Dermis blood vessel endothelial cell (primary cell): ENCODE measurements at places on chromosomes 5 and 9.

- no peak for DNase-seq
These were observed 85.5 kb downstream of the ADGRV1 start for GRCh38 chr5:90644132-90644531.

GRCh38 chr5:75441560-75441959, 69.9 kb downstream of the CERT1 start:
- DNase-seq: no peak

DNA sequence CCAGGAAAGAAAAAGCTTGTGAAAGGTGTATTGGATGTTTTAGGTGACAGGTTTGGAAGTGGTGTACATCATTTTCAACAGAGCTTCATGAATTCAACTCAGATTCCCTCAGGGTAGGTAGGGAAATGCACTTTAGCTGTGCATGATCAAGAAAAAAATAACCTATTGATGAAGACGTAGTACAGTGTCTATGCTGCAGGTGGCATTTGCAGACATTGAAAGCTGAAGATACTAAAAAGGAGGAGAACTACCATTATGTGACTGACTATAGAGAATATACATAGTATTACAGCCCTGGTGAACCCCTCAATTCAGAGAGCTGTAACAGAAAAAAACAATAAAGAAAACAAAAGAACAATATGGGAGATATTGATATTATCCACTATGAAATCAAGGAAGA, 2344.7 kb upstream of the ACO1 start:
- DNase-seq: no peak

GRCh38 chr5:173953528-173954090, 35.4 kb upstream of the C5orf47 start:
- no peak for DNase-seq

GRCh38 chr9:97628668-97629067, 4.5 kb downstream of the TSTD2 start:
- DNase-seq: no peak

- DNase-seq: no peak
These were observed 3.9 kb upstream of the GHR start for GRCh38 chr5:42419294-42419693.

- DNase-seq: no peak
These were observed 212.8 kb downstream of the MLLT3 start for GRCh38 chr9:20409321-20410092.

DNA sequence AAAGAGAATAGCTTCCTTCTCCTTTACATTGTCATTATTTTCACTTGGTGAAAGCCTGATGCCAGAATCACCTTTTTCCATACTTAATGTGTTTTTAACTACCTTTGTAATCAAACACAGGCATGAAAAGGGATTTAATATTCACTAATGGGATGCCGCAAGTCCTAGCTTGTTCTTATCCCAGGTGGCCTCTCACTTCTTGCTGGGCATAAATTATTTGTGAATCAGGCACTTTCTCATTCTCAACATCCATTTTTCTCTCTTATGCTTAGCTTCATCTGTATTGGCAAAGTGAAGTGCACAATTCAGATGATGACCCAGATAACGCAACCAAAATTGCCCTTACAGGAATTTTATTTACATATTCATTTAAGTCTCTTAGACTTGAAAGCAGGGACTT, 10.9 kb downstream of the ACTL7B start:
- DNase-seq: no peak

DNA sequence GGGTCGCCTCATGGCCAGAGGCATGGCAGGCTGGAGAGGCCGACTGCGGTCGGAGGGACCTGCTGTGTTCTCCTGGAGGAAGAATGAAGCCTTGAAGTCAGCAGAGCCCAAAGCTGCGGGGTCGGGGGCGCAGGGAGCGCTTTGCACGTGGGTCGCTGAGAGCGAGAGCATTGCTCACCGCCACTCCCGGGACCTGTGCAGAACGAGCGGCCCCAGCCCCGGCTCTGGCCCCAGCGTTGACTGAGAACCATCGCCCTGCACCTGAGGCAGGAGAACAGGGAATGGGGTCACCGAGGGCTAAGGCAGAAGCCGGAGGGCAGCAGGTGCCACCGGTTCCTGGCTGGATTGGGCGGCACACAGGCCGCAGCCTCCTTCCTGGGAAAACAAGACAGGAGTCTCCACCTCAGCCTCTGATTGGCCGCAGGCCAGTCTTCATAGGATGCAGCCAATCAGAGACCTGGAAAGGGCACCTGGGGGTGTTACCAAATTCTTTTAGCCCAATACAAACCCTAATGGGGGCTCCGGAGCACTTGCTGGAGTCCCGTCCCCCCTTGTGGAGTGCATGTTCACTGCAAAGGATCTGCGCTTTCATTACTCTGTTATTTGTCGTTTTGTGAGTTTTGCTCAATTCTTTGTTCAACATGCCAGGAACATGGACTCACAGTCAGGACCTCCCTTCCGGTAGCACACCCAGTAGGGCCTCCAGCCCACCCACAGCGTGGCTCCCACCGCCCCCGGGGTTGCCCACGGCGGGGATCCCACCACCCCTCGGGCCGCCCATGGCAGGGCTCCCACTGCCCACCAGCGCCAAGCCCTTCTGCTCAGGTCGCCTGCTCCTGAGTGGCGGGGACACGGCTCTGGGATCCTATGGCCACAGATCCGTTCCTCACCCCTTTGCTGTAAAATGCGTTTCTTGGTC, 24.7 kb upstream of the SLC6A19 start:
- DNase-seq: peak; percentile 20

DNA sequence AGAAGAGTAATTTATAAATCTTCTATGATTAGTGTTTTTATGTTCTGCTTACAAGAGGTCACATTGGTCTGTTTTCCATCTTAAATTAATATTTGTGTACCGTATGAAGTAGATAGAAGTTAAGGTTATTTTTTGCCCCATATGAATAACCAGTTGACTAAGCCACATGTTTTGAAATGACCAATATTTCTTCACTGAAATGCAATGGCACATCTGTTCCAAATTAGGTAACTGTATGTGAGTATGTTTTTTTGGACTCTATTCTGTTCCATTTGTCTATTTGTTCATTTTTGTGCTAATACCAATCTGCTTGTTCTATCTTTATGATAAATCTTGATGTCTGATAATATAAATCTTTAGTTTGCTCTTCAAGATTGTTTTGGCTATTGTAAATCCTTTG, 17.7 kb downstream of the JAK2 start:
- DNase-seq: no peak

DNA sequence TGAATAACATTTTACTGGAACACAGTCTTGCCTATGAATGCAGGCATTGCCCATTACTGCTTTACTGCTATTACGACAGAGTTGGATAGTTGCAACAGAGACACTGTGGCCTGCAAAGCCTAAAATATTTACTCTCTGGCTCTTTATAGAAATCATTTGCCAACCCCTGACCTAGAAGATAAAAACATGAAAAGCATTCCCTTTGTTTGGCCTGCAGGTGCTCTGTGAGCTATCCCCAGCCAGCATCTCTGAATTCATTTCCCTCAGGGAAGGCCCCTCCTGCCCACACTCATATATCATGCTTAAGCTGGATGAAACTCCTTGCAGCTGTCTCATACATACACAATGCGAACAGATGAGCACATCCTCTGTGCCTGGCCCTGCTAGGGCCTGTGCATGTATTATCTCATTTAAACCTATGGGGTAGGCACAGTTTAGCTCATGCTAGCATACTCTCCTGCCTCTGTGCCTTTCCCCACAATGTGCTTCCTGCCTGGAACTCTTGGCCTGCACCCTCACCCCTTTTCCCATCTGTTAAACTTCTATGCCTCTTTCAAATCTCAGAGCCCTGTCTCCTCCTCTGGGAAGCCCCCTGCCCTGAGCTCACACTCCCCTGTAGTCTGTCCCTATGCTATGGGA, 193.1 kb downstream of the PAX5 start:
- no peak for DNase-seq

DNA sequence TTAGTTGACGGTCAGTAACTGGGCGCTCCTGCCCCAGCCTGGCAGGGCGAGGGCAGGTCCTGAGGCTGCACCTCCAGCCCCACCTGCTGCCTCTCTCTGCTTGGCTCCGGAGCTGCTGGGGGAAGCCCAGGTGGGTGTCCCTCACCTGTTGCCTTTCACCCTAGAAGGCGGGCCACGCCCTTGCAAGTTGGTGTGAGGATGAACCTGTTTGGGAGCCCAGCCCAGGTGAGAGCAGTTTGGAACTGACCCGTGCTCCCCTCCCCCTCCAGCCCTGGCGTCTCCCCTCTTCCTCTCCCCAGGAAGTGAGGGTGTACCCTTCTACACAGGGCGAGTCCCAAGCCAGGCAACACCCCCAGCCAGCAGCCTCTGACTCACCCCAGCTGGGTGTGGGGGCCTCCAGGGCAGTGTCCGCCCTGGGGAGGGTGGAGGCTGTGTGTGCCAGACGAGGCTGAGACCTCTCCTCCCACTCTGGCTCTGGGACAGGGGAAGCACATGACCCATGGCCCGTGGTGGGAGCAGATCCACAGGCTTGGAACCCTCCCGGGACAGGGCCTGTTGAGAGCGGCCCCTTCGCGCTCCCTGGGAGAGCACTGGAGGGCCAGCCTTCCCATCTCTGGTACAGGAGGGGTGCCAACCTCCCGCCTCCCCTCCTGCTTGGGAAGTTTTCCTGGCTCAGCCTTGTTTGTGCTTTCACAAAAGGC, 10.4 kb downstream of the LRRC8A start:
- peak; percentile 85 for DNase-seq

DNA sequence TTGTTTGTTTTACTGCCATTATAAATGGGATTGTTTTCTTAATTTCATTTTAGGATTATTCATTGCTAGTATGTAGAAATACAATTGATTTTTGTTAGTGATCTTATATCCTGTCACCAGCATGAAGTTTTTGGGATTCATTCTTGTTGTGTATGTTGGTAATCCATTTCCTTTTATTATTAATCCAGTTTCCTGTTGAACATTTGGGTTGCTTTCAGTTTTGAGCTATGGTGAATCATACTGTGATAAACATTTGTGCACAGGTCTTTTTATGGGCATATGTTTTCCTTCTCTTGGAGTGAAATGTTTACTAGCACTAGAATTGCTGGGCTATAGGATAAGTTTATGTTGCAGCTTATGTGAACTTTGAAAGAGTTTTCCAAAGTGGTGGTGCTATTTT, 69.6 kb downstream of the MAN2A1 start:
- DNase-seq: peak; percentile 81

DNA sequence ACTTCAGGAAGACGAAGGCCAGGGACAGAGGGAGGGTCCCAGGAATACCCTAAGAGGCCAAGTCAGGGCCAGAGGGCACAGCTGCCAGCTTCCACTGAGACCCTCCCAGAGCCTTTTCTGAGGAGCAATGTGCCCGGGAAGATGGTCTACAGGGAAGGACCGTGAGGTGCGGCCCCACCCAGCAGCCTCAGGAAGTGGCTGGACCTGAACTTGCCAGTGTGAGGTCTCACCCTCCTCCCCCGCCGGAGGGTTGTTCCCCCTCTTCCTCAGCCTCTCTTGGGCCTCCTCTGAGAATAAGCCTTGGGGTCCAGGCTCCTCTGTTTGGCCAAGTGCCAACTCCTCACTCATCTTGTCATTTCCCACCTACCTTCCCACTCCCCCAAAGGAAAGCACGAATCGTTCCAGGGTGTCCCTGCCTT, 13.4 kb upstream of the SLC25A51 start:
- DNase-seq: no peak

GRCh38 chr5:85500869-85501268, 1116.2 kb upstream of the EDIL3 start:
- DNase-seq: no peak

DNA sequence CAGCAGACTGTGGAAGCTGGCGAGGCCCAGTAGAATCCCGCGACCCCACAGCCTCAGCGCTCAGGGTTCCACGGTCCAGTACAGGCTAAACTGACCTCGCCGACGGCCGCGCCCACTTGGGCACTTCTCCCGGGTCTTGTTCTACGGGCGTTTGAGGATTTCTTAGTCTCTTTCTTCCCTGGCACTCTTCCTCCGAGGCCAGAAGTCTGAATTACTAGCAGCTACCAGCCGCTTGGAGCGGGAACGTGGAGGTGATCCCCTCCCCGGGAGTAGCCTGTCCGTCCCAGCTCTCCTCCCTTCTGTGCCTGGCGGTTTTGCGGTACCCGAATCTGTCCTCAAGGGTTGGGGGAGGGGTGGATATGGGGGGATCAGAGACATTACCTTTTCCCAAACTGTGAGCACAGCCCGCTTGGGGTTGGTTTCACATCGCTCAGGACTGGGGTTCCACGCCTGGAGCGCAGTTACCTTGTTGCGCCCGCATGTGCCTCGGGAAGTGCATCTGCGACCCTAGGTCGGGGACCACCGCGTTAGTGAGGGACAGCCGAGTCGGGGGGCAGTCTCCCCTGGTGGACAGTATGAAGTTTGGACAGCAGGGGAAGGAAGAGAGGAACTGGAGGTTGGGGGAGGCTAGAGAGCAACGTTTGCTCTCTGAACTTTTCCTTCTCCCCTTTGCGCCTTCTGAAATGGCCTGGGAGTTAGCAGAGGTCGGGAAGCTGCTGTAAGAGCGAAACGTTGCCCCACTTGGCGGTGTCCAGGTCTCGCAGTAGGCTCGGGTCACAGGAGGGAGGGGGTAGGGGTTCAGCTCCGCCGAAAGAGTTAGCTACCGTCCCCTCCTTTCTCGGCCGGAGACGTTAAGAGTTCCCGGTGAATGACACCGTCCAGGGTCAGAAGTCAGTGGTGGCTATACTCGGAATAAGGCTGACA, 190.8 kb downstream of the MEF2C start:
- no peak for DNase-seq

- DNase-seq: no peak
These were observed 632.6 kb upstream of the SEMA6A start for GRCh38 chr5:117207088-117207668.

- DNase-seq: no peak
These were observed 264.3 kb downstream of the RFX3 start for GRCh38 chr9:3261484-3261883.

DNA sequence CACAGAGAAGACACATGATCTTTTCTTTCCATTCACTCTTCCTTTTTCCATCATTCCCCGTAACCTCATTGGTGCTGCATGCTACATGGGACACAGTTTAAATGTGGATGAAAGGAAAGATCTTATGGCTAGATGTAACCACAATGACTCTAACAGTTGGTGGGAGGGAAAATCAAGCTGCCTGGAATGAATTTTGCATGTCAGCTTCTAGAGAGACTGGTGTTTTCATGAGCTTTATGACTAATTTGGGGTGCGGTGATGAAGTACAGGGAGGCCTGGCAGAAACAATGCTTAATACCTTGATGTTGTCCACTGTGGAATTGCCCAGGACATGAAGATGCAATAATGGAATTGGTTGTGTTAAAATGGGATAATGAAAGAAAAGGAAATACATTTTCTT, 55.9 kb upstream of the MYO10 start:
- DNase-seq: peak; percentile 45

DNA sequence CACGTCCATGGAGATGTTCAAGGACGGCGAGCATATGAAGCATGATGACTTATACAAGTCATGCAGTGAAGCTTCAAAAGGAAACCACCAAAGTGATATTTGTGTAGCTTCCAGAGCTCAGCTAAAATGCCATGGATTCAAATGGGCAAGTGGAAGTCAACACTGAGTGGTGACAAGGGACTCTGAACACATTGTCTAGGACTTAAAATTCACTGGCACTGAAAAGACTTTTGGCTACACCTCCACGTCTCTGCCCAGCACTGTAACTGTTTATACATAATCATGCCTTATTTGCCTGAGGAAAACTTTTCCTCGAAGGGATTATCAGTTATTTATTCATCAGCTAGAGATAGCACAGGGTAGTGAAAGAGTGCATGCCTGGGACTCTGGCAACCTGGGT, 15.2 kb downstream of the CTXN3 start:
- no peak for DNase-seq
